NCI-H1092 treated with DMSO at 0.1 percent for 48 hours (cell line): ENCODE measurements at places on chromosomes 13 and 19.

GRCh38 chr19:342801-343421, 1.7 kb downstream of the MIER2 start:
- no peak for DNase-seq

GRCh38 chr19:29549105-29550070, 23.6 kb downstream of the VSTM2B start:
- DNase-seq: no peak

DNA sequence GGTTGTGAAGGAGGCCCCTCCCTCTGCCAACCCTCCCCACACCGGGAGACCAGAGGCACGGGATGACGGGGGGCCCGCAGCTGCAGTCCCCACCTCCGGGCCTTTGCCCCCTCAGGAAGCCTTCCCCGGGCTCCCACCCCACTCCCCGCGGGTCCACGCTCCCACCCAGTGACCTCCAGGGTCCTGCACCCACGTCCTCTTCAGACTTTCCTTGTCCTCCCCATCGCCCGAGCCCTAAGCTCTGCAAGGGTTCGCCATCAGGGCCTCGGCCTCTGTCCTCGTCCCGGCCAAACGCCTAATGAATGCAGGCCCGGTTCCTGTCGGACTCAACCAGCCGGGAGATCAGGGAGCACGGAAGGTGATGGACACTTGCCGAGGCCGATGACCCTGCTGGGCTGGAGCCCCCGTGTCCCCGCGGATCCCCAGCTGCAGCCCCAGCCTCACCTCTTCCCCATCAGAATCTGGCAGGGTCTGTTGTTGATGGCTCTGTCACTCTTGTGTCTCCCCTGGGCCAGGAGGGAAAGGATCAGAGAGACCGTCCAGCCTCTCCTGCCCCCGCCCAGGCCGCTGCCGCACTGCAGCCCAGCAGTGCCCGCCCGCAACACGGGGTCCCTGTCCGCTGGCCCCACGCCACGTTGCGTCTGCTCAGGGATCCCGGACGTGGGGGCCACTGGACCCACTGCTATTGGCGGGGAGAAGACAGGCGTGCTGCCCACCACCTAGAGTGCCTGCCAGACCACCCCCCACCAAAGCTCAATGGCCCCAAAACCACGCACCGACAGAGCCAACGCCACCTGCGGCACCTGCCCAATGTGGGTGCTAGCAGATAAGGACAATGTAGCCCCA, 5.7 kb downstream of the ATP8B3 start:
- DNase-seq: no peak

GRCh38 chr13:40576369-40576768, 90.1 kb downstream of the FOXO1 start:
- no peak for DNase-seq

DNA sequence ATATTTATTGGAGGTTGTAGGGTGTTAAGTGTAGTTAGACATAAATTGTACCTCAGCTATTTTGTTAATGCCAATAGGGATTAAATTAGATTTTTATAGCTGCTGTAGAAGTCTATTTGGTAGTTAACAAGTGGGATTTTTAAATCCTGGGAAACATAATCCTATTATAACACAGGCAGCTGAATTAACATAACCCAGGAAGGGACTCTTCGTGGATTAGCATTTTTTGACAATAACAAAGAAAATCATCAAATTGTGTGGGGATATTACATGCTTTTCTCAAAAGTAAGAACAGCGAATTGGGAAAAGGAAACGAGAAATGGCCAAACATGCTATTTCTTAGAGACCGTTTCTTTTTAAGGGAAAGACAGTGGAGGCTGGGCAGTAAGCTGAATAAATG, 172.8 kb downstream of the ZIC5 start:
- no peak for DNase-seq

DNA sequence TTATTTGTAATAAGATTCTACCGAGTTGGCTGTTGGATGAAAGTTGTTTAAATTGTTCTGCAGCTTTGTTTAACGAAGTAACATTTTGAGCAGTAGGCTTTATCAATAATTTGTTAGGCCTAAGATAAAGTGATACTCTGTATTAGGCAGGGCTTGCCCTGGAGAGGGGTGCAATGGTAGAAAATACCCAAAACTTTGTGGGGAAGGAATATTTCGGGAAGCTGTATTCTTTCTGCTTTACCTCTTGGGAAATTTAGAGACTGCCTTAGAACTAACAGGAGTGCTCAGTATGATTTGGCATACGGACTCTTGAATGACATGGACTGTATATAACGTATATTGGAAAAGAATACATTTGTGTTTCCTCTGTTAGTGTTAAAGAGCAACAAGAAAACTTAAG, 2.5 kb downstream of the PDS5B start:
- no peak for DNase-seq
